ENCODE measurements at places on chromosomes 11 and 22.

DNA sequence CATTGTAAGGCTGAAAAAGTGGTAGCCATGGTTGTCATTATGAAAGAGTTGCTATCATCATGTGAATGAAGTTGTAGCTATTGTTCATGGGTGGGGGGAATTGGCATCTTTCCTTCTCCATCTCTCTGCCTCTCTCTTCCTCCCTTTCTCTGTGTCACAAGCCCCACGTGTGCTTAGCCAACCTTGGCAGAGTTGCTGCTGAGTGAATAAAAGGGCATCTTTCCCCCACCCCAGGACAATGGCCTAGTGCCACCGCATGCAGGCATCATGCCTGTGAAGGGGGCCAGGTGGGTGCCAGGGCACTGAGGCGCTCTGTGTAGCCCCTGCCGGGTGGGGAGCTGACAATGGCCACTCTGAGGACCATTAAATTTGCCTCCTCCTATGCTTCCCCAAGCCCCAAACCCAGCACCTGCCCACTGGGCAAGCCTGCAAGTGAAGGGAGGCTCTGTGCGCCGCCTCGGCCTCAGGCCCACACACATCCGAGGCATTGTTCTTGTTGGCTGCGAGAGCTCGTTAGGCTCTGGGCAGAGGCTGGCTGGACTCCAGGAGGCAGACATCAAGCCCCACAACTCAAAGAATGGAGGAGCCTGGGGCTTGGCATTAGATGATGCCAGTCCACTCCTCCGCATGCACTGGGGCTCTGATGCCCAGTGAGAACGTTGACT is 103.9 kb downstream of the SEZ6L start:
- DNase-seq: no peak

DNA sequence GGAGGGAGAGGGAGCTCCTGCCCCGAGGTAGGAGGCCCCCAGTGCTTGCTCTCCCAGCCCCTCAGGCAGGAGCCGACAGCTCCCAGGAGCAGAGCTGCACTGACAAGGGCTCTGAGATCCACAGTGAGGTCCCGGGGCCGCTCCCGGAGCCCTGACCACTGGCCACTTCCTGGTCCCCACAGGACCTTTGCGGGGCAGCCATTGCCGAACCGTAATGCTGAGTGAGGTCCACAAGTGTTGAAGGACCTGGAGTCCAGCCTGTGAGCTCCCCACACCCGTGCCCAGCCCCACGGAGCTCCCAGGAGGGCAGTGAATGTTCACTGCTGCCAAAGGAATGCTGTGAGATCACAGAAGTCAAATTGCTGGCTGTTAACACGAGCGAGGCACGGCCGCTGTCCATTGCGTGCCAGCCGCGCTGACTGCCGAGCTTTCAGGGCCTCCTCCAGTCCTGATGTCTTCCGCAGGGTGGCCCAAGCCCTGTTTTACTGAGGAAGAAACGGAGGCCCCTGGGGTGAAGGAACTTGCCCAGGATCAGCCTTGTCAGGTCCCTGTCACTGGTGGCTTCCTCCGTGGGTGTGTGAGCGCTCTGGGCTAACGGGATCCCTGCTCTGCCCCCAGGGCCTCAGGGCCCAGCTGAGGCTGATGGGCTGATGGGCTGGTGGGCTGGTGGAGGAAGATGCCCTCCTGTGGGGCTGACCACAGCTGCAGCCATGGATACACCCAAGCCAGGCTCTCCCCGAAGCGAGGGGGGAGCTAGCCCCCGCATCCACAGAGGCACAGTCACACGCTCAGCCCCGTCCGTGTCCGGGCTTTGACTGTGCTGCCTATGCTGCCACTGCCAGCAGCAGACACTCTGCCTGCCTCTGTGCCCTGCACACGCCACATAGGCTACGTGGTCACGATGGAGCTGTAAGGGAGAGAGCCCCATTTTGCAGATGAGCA is 70.8 kb downstream of the WNT7B start:
- no peak for DNase-seq

GRCh38 chr11:128437136-128437535 is 150.2 kb downstream of the ETS1 start:
- no peak for DNase-seq

DNA sequence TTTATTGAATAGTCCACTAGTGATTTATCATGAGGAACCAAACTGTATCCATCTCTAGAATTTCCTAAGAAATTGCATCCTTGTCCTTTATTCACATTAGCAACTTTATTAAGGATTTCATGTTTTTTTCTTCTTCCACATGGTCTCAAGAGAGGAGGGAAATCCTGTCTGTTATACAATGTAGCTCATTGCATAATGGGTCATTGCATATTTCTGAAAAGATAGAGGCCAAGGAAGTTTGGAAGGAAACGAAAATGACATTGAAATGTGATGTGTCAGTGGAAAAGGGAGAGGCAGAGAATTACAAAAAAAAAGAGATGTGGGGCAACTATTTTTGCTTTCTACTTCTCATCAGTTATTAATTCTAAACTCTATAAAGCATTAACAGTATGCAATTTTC is 353.1 kb downstream of the METTL15 start:
- no peak for DNase-seq

DNA sequence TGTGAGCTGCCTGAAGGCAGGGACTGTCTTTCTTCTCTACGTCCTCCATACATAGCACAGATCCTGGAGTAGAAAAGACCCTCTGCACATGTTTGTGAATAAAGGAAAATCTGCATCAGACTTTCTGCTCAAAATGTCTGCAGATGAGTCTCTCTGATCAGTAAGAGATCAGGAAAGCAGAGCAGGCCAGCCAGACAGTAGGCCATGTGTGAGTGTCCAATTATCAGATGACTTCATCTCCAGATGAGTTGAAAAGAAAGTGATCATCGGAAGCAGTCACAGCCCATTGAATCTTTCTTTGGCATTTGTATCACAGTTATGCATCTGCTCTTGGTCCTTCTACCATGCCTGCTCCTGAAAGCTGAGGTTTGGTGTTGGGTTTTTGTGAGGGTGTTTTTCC is 298.7 kb upstream of the NCAM1 start:
- no peak for DNase-seq

GRCh38 chr11:47992959-47993820 is 12.8 kb downstream of the PTPRJ start:
- no peak for DNase-seq

- DNase-seq: no peak
Observed at GRCh38 chr11:96199563-96200025, 143.4 kb downstream of the MAML2 start.

DNA sequence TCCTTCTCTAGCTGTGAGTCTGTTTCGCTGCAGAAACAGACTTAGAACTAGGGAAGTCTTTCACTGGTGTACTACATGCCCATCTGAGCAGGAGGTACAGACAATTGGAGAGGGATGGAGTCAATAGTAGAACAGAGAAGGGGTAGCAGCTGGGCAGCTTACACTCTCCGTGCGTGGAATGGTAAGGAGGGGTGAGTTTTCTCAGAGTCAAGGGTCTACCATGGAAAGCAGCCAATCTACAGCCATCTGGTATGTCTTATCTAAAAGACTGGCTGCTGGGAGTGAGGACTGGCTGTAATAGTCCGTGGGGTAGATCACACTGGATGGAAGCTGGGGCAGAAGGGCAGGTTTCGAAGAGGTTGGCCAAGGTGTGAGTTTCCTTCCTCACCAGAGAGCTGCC is 137.3 kb upstream of the TENM4 start:
- no peak for DNase-seq

GRCh38 chr11:11923828-11924227 is 82.1 kb downstream of the USP47 start:
- no peak for DNase-seq

- no peak for DNase-seq
Observed at GRCh38 chr11:108534274-108534882, 36.2 kb upstream of the POGLUT3 start.

GRCh38 chr22:29224859-29225410 is 19.2 kb downstream of the EMID1 start:
- no peak for DNase-seq

DNA sequence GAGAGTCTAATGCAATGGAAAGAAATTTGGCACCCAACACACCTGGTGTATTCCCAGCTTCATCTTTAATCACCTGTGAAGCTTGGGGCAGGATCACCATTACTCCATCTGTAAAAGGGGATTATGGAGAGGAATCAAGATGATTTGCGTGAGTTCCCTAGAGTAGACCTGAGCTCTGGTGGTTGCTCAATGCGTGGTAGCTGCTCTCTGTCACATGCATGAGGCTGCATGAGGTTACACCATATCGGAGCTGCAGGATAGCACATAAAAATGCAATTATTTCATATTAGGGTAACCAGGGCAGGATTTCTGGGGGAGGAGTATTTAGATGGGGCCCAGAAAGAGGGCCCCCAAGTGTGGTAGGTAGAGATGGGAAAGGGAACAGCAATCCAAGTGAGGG is 35.3 kb upstream of the CLMP start:
- no peak for DNase-seq

DNA sequence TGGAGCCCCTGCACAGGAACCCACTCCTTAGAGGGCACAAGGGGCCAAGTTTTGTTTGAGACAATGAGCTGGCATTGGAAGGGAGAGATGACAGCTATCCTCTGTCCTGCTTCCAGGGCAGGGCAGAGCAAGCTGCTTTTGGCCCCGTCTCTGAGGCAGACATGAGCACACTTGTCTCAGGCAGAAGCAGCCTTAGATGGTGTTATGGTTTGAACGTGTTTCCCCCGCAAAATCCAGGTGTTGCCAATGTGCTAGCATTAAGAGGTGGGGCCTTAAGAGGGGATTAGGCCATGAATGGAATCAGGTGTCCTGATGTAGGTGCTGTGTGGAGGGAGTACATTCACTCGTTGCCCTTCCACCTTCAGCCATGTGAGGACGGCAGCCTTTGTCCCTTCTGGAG is 2.5 kb downstream of the TP53AIP1 start:
- DNase-seq: no peak

GRCh38 chr11:16876053-16876752 is 137.8 kb downstream of the C11orf58 start:
- DNase-seq: no peak

DNA sequence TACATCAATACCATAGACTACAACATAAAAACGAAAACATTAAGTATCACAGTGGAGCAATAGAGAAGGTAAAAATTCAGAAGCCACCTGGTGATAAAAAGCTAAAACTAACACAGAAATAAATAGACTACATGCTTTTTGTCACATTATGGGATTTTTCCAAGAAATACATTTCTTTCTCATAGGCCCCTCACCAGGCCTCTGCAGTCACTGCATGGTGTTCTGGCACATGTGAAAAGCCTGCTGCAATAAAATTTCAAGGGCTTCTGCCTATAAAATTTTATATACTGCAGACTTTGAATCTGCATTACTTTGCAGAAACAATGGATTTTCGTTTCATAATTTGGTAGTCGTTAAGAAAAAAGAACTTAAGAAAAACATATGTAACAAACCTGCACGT is 655.5 kb downstream of the CNTN5 start:
- no peak for DNase-seq

GRCh38 chr11:35419830-35420333 is 524 bp upstream of the SLC1A2 start:
- no peak for DNase-seq

DNA sequence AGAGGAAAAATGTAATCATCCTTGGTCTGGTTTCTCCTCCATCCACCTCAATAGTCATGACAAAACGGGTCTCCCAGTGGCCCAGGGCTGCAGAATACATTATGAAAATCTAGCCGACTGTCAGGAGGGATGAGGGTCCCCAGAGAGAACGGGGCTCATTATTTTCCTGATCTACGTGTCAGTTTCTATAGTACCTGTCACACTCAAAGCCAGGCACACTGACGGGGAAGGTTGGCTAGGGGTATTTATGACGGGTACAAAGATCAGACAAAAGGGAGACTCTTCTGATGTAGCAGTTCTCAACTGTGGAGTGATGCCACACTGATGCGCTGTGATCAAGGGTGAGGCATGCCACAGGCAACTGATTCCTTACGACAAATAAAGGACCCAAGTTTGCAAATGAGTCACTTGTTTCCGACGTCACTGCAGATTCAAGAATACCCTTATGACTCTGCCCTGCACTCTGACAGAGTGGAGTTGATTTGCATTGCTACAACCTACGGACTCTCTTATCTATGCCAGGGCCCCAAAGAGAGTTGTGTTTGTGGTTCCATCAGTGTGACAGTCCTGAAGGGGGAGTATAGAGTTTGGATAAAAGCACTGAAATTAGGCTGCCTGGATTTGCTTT is 188.2 kb upstream of the TBCEL start:
- DNase-seq: no peak

DNA sequence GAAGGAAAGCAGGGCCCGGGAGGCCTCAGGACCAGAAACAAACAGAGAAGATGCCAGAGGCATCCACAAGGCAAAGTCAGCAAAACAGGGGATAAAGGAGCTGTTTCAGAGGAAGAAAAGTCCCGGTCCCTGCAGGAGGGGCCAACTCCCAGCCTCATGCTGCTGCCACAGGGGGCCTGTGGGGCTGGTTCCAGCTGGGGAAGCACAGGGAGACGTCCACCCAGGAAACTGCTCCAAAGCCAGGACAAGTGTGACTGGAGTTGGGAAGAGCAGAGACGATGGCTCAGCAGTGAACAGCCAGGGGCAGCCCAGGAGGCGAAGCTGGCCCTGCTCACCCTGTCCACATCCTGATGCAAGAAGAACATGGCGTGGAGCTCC is 454.4 kb downstream of the BRD1 start:
- DNase-seq: no peak

DNA sequence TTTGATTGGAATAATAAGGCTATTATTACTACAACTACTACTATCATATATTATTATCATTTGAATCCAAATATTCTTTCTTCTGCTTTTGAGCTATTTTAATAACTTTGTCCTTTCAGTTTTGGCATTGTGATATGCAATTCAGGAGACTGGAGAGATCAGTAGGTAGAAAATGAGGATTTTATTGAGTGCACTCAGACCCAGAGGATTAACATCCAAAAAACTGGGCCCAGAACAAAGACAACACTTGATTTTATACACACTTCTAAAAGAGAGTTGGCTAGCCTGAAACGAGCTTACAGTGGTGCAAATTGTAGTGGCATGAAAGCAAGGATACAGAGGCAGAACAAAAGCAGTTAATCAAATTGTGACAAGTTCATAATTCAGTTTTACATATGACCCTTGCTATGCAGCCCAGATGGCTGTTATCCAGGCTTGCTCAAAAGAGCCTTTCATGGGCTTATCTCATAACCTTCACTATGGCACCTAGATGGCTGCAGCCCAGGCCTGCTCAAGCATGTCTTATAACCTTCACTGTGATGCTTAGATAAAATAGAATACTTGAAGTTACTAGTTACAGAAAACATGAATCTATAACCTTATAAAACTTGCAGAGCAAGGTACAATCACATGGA is 796.3 kb upstream of the RAG2 start:
- DNase-seq: no peak

GRCh38 chr11:94120946-94121345 is 7.7 kb upstream of the PANX1 start:
- DNase-seq: no peak

- peak; percentile 97 for DNase-seq
Observed at GRCh38 chr11:74492974-74493790, at the start of gene LIPT2. TSS of gene LIPT2 (minus strand) at chr11:74493724. CDS start at chr11:74493703, 21 bp downstream.

- no peak for DNase-seq
Observed at GRCh38 chr11:33558097-33558496, 142.5 kb downstream of the C11orf91 start.

DNA sequence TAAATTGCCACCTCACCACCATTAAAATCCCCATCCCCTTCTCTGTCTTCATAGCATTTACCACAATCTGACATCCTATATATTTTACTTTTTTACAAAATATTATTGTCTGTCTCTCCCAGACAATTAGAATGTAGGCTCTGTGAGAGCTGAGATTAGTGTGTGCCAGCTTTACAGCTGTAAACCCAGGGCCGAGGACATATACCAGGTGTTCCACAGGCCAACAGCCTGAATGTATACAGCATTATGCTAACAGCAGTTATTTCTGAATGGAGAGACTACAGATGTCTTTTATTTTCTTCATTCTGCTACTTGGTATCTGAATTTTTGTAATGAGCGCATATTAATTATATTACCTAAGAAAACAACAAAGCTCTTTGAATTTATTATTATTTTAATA is 36.7 kb downstream of the FZD4 start:
- DNase-seq: no peak

Data from LoVo (cell line).